AG10803 (cell line): ENCODE measurements at places on chromosomes 5 and 9.

GRCh38 chr9:17082343-17083064 lies 52.3 kb upstream of the CNTLN start:
- DNase-seq: peak; percentile 8

DNA sequence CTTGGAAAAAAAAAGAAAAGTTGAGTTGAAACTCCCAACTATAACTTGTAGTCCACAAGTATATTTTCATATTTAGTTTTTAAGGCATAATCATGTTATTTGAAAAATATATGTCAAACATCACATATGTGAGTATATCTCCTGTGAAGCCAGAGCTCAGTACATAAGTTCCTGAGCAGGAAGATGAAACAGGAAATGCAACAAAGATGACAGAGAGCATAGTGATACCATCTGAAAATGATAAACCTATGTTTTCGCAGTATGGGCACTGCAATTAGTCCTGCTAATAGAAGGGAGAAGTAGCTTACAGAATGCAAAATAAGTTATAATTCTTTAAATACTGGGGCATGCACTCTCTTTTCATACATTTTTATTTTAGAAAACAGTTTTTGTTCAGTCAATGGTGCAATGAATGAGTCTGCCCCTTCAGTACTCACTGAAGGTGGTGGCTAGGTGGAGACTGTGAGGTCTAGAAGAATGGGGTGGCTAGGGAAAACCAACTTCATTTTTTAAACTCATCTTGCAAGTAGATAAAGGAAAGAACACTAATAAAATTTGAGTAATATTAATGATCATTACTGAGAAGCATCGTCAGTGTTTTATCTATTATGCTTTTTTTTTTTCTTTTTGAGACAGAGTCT lies 54.1 kb upstream of the FYB1 start:
- DNase-seq: no peak

- DNase-seq: no peak
Measured at GRCh38 chr9:70490478-70490877, 76.0 kb upstream of the KLF9 start.

DNA sequence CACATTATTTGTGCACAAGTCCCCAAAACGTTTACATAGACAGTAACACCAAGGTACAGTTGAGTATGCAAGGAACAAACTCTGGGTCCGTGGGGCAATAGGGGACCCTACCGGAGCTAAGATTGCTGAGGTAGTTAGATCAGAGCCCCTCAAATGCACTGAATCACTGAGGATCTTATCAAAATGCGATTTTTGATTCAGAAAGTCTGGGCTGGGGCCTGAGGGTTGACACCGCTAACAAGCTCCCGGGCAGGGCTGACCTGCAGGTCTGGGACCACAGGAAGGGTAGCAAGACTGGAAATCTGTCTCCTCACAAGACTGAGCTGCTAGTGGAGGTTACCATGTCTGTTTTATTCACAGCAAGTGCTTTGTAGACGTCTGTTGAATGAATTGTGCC lies 1.8 kb upstream of the IL3 start:
- DNase-seq: no peak

DNA sequence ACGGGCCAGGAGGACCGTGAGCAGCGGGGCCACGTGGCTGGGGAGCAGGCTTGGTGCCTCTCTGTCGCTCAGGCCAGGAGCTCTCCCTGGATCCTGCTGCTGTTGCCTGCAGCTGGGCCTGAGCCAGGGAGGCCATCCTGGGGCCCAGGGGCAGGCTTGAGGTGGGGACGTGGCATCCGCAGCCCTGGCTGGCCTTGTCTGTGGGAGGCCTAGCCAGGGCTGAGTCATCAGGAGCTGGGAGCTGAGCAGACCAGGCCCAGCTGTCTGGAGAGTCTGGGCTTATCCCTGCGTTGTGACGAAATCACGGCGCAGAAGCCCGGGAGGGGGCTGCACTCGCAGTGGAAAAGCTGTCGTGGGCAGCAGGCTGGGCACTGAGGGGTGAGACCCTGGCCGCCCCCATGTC lies 138.8 kb upstream of the COL5A1 start:
- peak; percentile 99 for DNase-seq
